ENCODE measurements at places on chromosomes 12 and 14.

GRCh38 chr12:51866762-51867161 is 18.2 kb upstream of the FIGNL2 start:
- DNase-seq: no peak

- no peak for DNase-seq
These were observed 6.2 kb downstream of the SHMT2 start for GRCh38 chr12:57235728-57236131.

GRCh38 chr14:61202124-61202523 is 79.0 kb downstream of the TMEM30B start:
- DNase-seq: no peak

DNA sequence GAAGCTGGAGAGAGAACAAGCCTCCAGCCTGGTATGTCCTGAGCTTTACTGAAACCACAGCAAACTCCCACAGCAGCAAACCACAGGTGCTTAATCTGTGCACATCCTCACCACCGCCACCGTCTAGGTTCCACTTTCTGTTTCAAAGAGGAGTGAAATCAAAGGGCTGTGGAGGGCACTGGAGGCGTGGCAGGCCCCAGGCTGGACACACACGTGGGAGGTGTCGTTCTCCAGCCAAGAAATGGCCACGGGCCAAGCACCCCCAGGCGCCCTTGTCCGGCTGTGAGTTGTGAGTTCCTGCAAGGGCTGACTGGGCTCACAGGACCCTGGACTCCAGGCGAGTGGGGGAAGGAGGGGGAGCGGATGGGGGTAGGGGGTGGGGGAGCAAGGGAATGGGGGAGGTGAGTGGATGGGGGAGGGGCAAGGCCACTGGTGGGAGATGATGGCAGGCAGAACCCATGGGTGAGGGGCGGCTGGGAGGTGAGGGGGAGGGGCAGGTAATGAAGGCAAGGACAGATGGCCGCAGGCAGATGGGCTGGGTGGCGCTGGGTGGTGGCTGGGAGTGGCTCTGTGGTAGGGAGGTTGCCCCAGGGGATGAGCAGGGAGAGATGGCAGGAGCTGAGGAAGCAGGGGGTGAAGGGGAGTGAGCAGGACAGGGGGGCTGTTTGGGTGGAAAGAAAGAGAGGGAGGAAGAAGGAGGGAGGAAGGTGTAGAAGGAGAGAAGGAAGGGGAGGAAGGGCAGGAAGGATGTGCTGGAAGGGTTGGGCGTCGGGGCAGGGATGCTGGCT is 86.7 kb downstream of the NCOR2 start:
- peak; percentile 62 for DNase-seq

- DNase-seq: peak; percentile 81
These were observed 127.5 kb downstream of the TMX1 start for GRCh38 chr14:51367600-51367931.

DNA sequence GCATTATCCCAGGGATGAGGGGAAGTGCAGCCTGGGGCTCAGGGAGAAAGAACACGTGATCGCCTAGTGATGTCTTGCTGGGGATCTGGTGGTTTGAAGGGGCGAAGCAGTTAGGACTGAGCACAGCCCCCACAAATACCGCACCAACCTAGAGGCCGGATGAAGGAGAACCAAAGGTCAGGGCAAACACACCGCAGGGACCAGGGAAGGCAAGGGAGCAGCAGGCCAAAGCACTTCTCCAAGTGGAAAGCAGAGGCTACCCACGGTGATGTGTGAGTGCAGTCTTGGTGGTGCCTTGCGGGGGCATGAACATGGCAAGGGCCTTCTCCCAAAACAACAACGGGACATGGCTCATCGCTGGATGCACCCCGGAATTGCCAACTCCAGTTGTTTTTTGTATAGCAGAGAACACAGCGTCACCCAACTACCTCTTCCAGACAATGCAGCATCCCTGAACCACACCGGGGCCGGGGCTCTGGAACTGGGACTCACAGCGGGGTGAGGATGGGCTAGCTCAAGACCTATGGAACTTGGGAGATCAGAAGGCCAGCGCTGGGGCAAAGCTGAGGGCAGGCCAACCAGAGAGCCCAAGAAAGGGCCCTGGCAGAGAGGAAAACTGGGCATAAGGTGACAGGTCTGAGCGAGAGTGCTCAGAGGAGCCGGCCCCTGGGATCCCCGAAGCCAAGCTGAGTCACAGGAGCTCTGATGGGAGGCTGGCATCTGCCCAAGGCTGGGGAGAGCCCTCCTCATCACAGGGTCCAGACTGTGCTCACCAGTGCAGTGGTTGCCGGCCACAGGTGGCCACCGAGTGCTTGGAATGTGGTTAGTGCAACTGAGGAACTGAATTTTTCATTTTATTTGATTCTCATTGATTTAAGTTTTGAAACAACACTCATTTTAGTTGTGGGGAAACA is 11.1 kb downstream of the GALNT16 start:
- DNase-seq: no peak

GRCh38 chr12:66365718-66366490 is 63.6 kb downstream of the HELB start:
- no peak for DNase-seq

DNA sequence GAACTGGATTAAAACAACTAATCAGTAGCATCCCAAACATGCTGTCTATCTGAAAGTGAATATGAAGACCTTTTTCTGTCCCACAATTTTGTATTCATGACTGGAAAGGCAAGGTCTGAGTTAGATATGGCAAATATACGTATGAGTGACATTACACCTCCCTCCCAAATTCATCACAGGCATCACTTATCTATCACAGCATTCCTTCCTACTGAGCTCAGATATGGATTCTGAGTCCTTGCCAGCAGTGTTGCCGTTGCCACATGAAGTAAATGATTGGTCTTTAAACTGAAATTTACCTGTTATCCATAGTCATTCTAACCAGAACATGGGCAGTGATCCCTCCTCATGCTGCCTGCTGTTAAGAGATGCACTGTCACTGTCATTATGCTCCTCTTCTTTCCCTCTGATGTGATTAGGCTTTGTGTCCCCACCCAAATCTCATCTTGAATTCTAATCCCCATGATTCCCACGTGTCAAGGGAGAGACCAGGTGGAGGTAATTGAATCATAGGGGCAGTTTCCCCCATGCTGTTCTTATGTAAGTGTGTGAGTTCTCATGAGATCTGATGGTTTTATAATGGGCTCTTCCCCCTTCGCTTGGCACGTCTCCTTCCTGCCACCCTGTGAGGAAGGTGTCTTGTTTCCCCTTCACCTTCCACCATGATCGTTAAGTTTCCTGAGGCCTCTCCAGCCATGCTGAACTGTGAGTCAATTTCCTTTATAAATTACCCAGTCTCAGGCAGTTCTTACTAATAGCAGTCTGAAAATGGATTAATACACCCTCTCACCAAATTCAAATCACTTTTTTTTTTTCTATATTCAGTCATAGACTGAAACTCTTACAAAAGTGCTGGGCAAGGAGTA is 288.4 kb downstream of the NUAK1 start:
- DNase-seq: no peak

DNA sequence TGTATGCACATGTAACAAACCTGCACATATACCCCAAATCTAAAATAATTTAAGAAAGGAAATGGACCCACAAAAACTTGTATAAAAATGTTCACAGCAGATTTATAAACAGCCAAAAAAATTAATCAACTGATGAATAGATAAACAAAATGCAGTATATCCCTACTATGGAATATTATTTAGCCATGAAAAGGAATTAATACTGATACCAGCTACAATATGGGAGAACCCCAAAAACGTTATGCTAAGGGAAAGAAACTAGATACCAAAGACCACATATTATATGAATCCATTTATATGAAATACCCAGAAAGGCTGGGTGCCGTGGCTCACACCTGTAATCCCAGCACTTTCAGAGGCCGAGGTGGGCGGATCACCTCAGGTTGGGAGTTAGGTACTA is 20.9 kb downstream of the DUSP16 start:
- DNase-seq: no peak

GRCh38 chr14:95130549-95130948 is 26.8 kb downstream of the DICER1 start:
- DNase-seq: no peak

- DNase-seq: no peak
These were observed 95.5 kb upstream of the DCN start for GRCh38 chr12:91278126-91278525.

- peak; percentile 12 for DNase-seq
These were observed 69.9 kb upstream of the CNTN1 start for GRCh38 chr12:40622246-40622838.

GRCh38 chr14:20580242-20580641 is 7.6 kb downstream of the RNASE11 start:
- no peak for DNase-seq

DNA sequence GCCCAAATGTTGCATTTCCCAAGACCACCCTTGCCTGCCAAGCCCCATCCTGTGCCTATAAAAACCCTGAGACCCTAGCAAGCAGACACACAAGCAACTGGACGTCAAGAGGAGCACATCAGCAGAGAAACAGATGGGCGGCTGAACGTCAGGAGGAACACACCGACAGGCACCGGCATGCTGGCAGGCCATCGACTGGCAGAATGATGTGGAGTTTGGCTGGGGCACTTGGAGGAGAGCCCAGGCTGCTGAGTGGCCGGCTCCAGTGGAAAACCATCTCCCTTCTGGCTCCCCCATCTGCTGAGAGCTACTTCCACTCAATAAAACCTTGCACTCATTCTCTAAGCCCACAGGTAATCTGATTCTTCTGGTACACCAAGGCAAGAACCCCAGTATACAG is 130.1 kb downstream of the SLC41A2 start:
- DNase-seq: no peak

DNA sequence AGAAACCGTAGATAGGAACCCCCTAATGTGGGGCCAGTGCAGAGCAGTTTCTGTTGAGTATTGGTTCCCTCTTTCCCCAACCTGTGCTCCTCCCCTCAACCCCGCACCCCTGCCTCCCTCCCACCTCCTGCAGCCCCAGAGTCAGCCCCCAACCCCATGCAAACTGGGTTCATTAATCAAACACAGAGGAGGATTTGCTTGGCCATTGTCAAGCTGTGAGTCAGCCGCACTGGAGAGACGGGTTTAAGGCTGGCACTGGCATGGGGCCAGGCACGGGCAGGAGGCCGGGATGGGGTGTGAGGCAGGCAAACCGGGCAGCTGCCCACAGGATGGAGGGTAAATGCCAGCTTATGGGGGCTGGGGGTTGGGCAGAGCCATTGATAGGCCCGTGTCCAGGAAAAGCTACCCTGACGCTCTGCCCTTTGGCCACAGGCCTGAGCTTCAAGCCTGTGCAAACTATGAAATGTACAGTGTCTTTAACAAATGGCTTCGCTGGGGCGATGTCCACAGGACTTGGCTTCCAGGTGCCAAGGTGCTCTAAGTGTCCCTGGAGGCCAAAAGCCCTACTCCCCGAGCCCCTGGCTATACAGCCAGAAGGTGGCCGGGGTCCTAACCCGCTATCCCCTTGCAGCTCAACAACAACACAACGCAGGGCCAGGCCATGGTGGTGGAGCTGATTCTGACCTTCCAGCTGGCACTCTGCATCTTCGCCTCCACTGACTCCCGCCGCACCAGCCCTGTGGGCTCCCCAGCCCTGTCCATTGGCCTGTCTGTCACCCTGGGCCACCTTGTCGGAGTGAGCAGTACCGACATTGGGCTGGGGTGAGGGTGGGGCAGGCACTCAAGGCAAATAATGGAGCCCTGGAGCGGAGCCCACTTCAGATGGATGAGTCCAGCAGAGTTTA is 1.4 kb downstream of the AQP5 start:
- no peak for DNase-seq

All from GM04504 (cell line).